ENCODE measurements at places on chromosomes 4 and X. TPM values are rescaled to one million over a fixed set of nuclear protein-coding genes. Genes with fewer than 3 reads are reported as not detected.
A peak's percentile ranks its signal among the peaks of the same experiment; 100 is the strongest.

DNA sequence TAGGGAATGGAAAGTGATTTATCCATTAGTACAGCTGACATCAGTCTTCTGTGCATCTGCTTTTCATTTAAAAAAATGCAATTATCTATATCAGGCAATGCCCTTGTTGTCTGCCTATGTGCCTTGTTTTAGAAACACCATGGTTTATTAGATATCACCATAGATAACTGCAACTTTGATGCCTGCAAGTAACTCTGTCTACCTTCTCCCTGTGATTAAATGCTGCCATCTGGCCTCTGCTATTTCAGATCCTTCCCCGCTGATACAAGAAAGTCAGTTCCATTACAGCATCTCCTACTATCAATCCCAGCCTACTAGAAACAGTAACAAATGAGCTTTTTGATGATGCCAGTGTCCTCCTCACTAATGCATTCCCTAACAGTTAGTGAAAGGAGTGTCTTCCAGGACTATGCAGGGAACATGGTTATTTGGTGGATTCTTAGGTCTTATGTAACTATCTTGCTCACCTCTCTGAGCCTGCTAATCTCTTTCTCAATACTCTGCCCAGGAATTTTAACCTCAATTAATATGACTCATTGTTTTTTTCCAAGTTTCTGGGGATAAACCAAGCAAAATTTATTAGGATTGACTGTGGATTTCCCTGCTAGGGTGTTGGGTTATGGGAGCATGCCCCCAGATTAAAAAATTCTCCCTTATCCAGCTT, 444.9 kb downstream of the RAPGEF2 start:
- DNase-seq, result no peak

GRCh38 chrX:102950908-102951866, 14.1 kb downstream of the RAB40AL start:
- DNase-seq, result peak; percentile 74

The WAS gene
- total RNA-seq, result 0.61 TPM

GRCh38 chrX:153401133-153401764, at the start of gene PNMA6E:
PNMA6E (minus strand) TSS chrX:153401350; CDS start chrX:153398849, 2,501 bp downstream.
- DNase-seq, result no peak
